ENCODE measurements at places on chromosomes 6 and 20.

GRCh38 chr6:143336446-143337152 lies 113.9 kb downstream of the ADAT2 start:
- no peak for DNase-seq

GRCh38 chr20:24534282-24534681 lies 64.9 kb downstream of the SYNDIG1 start:
- no peak for DNase-seq

- no peak for DNase-seq
Observed at GRCh38 chr20:10626896-10627295, 46.9 kb downstream of the JAG1 start.

DNA sequence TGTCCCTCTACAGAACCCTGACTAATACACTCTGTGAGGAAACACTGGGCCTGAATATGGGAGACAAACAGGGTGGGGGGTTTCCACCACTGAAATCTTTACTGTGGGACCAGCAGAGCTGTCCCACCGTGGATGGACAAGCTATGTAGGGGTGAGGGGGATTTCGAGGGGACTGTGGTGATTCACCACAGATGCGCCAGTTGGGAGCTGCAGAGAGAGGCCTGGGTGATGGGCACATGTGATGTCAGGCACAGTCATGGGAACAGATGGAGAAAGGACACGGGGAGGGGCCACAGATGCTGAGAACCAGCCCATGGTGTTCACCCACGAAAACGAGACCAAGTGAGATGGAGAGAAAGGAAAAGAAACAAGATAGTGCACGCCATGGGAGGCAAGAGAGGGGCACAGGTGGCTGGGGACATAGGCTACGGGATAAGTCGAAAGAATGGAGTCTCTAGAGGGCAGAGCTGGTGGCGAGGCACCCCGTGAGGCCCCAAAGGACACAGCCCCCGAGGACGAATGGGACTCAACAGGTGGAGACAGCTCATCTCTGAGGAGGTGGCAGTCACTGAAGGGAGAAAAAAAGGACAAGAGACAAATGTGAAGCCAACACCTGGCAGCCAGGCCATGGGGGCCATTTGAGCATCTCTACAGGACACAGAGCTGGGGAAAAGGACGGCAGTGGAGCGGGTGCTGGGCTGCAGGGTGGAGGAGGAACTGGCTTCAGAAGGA lies 10.5 kb upstream of the RAMACL start:
- no peak for DNase-seq

- DNase-seq = no peak
Observed at GRCh38 chr6:141475259-141475658, 657.5 kb upstream of the GJE1 start.

DNA sequence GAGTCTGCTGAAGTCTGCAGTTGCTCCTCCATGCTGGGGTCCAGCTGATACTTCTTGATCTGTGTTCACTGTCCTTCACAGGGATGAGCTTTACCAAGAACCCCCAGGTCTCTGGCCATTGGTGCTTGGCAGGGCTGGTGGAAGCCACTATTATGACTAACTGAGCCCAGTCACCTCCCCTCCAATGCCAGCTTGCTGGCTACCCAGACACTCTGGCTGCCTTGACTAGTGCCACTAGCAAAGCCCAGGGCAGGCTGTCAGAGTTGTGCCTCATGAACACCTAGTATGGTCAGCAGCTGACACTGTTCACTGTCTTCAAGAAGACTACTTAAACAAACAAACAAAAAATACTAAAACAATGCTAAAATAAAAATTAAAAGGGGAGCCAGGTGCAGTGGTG lies 8.8 kb downstream of the ASIP start:
- DNase-seq = no peak

DNA sequence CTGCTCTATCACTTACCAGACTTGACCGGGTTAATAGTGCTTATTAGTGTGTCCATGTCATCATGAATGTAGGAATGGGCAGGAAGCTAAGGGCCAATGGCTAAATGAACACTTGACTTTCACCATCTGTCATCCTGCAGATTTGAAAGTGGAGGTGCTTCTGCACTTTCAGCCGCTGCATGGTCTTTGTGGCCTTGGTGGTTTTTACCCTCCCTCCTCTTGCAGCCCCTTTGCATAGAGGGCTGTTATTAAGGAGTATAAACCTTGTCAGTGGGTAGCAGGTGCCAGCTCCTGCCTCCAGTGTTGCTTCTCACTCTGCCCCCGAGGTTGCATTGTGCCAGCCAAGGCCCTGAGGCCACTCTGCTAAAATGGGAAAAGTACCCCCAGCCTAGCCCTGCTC lies 122.2 kb upstream of the TNFAIP3 start:
- DNase-seq = no peak

DNA sequence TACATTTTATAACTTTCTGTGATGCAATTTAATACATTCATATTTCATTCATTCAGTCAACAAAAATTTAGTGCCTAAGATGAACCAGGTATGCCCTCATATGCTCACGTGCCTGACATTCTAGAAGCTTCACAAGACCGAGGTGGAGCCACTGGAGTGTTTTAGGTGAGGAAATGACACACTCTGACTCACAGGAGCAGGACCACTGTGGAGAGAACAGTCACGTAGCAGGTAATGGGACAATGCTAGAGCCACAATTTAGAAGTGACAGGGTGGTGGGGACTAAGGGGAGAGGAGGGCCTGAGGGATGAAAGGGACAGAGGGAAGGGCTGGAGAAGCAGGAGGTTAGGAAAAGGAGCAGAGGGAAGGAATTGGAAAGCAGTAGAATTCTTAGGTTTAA lies 17.6 kb upstream of the HLA-A start:
- DNase-seq = no peak

GRCh38 chr6:25869840-25870239 lies 4.2 kb downstream of the SLC17A3 start:
- no peak for DNase-seq

DNA sequence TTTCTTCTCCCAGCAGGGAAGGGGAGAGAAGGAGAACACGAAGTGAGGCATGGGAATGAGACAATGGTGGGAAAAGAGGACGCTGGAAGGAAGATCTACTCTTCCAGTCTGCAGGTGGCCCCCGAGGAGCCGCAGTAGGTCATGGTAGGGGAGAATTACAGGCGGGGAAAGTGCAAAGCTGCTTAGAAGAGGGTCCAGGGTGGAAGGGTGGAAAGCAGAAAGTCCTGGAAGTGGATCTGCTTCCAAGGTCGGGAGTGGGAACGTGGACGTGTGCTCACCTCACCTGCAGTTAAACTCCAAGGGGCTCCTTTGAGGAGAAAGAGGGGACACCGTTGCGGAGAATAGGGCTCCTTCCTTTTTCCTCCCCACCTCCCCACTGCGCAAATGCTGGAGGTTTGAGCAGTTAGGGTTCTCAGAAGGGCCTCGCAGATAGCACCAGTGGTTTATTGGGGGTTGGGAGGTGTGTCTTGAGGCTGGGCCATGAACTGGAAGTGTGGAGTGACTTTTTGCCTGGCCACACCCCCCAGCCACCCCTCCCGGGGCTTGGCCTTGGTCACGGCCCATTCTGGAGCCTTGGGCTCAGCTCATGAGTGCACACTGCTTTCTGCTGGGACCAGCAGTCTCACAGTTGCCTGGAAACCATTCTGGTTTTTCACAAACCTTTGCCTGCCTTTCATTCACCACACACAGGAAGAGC lies 100.4 kb upstream of the MLN start:
- no peak for DNase-seq

GRCh38 chr6:156121973-156122372 lies 655.2 kb upstream of the ARID1B start:
- DNase-seq = no peak

DNA sequence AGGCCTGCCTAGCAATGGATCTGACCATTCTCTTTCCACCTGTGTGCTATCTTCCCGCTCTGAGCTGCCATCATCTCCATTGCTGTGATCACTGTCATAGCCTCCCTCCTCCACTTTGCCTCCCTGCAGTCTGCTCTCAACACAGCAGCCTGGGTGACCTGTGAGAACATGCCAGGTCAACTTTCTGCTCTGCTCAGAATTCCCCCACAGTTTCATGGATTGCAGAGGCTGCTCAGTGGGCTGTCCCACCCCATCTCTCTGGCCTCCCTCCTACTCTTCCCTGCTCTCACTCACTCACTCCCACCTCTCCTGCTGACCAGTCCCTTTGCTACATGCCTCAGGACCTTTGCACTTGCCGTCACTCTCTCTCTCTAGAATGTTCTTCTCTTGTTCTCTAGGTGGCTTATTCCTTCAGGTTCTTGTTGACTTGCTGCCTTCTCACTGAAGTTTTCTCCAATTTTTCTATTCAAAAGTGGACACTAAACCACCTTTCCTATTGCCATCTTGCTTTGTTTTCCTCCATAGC lies 159.9 kb downstream of the CD83 start:
- DNase-seq = no peak

GRCh38 chr6:156778454-156779205 lies 1.5 kb downstream of the ARID1B start:
- no peak for DNase-seq

GRCh38 chr6:35948725-35949124 lies 27.8 kb upstream of the SRPK1 start:
- no peak for DNase-seq

- no peak for DNase-seq
Observed at GRCh38 chr20:50959543-50960126, 1.0 kb downstream of the MOCS3 start.

DNA sequence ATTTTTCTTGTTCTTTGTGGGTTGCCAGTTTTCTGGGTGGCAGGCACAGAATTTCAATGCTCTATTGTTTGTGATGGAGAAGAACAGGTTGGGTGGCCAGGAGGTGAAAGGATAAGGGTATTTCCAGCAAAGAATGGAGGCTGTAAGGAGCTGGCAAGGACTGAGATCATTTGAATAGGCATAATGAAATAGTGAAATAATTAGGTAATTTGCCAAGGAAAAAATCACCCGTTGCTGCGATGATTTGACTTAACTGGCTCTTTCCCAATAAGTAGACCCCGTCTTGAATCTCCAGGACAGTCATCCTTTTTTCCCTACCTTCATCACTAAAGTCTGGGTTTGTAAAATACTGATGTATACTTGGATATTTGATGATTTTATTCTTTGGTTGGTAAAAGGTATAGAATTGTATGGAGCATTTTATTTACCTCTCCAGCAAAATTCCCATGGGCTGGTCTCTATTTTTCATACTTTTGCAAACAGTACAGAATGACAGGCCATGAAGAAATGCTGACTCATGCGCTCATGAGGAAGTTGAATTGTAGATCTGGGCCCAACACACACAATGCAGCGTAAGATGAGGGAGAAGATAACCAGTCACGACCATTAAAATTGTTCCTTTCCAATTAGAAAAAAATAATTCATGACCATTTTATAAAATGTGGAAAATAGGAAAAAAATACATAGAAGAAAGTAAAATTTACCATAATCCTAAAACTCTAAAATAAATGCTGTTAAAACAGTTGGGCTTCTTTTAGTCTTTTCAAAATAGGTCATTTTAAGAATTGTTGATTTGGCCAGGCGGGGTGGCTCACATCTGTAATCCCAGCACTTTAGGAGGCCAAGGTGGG lies 2.4 kb upstream of the GCNT2 start:
- DNase-seq = no peak

GRCh38 chr6:115717062-115717461 lies 343.6 kb downstream of the FRK start:
- no peak for DNase-seq

- DNase-seq = no peak
Observed at GRCh38 chr6:102662851-102663250, 1269.3 kb downstream of the GRIK2 start.

DNA sequence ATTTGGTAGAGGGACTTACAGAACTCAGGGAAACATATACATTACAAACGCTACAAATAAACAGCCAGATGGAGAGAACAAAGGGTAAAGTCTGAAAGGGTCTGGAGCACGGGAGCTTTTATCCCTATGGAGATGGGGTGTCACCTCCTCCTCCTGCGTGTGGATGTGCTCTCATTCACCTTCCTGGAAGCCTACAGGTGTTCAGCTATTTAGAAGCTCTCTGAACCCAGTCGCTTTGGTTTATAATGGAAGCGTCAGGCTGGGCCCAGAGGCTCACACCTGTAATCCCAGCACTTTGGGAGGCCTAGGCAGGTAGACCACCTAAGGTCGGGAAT lies 17.7 kb upstream of the ITCH start:
- DNase-seq = no peak

DNA sequence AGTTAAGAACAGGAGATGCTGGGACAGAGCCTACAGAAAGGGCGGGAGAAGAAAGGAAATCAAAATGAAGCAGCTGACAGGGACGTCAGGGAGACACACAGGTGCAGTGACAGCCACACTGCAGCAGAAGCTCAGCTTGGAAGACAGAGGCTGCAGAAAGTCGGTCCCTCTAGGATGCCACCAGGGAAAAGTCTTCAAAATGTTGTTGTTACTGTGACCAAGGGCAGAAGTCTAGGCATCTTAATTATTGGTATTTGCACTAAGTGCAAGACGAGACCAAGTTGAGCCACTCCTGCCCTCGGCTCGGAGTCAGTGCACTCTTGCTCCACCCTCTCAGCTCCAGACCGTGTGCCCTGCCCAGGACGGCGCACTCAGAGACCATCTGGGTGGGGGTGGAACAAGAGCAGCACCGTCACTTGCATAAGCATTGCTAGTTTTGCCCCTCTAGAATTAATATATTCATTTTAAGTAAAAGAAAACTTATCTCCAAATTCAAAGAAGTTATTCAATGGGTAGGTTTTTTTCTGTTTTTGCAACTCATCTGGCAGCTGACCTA lies 2.6 kb downstream of the PRR18 start:
- DNase-seq = no peak

- DNase-seq = no peak
Observed at GRCh38 chr20:58048096-58048702, 180.3 kb downstream of the ANKRD60 start.

GRCh38 chr20:9838035-9838377 lies 870 bp downstream of the PAK5 start:
- no peak for DNase-seq

DNA sequence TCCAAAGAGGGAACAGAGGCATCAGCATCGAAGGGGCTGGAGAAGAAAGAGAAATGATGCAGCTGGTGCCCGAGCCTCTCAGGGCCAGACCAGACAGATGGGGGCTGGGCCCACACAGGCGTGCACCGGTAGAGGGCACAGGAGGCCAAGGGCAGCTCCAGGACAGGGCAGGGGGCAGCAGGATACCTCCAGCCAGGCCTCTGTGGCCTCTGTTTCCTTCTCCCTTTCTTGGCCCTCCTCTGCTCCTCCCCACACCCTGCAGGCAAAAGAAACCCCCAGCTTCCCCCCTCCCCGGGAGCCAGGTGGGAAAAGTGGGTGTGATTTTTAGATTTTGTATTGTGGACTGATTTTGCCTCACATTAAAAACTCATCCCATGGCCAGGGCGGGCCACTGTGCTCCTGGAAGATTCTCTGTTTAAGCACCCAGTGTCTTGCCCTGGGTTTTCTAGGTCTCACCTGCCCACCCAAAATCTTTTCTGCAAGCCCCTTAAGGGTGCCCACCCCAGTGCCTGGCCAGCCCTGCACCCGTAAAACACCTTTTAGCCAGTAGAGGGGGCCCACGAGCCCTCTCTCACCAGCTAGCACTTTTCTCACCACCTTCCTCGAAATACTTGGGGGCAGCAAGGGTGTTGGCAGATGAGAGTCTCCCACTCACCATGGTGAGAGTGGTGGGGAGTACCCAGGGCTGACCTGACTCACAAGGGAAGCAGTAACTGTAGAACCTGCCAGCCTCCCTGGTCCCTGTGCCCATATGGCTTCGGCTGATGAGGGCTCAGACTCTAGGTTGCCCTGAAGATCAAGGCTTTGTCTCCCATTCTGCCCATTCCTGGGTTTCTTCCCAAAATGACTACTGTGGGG lies 35.7 kb upstream of the ID1 start:
- no peak for DNase-seq

- no peak for DNase-seq
Observed at GRCh38 chr20:15185322-15185721, 847.9 kb upstream of the FLRT3 start.

- DNase-seq = no peak
Observed at GRCh38 chr20:59346061-59346460, 45.6 kb downstream of the EDN3 start.

All from RWPE2 (cell line).